ENCODE measurements at places on chromosomes 5 and 9.

DNA sequence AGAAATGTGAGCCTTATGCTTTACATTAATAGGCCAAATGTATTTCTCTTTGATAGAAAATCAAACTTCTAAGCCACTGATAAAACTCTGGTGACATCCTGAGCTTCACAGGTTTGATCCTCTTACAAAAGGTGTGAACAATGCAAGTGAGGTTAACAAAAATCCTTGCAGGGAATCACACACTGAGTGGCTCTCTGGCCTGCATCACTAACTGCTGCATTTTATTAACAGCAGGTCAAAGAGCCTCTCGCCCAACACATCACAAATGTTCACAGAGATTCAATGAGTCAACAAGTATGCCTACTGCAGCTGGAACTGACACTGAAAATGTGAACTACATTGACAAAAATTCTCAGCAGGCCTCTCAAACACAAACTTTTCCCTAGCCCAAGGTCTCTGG, 122.3 kb downstream of the SEMA5A start:
- no peak for ATAC-seq

DNA sequence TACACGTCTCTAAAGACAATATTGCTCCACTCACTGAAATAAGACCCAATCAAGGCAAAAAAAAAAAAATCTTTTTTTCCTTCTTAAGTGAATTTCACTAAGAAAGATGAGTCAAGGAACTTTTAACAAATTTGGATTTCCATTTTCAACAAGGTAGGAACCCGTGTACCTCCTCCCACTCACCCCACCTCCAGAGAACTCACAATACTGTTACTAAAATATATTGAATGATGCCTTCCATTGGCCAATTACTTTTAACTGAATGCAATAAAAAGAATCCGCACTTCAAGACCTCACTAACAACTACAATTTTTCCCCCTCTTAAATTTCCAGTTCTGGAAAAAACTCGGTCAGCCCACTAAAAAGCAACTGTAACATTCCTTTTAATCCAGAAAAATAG, 50.7 kb downstream of the FBXW11 start:
- ATAC-seq = no peak

- no peak for ATAC-seq
Measured at GRCh38 chr5:103829585-103829984, 267.0 kb upstream of the NUDT12 start.

- ATAC-seq = no peak
Measured at GRCh38 chr5:93636837-93637236, 53.8 kb downstream of the NR2F1 start.

- ATAC-seq = no peak
Measured at GRCh38 chr5:150438873-150439546, 10.5 kb downstream of the RPS14 start.

GRCh38 chr9:134400283-134400682, 74.0 kb downstream of the RXRA start:
- no peak for ATAC-seq

DNA sequence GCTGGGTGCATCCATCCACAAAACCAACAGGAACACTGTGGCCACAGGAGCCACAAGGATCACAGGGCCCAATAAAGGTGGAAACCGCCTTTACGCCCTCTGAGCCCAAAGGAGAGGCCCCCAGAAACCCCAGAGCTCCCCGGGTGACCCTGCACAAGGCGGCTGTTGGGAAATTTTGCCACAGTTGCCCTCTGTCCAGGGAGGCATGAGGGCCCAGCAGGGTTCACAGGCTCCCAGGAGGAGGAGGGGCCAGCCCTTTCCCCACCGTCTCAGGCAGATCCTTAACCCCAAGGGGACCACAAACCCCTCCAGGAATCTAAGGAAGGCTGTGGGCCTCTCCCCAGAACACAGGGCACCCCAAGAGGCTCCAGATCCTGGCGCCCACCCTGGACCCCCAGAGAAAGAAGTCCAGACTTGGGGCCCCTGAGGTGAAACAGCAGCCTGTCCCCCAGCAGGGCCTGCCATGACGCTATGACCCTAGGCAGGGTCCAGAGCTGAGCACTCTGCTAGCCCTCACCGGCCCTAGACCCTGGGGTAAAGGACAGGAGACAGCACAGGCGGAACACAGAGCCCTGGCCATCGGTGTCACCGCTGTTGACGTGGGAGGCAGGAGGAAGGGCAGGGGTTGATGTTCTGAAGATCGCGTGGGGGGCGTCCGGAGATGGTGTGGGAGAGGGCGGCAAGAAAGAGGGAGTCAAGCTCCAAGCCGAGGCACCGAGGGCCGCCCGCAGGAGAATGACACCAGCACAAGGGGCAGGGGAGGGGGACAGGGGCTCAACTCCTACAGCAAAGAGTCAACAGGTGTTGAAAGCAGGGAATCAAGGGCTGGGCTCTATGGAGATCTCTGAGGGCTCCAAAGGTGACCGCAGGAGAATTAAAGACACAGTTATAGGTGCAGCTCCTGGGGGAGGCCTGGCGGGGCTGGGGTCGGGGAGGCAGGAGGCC, 97.5 kb downstream of the VAV2 start:
- ATAC-seq = no peak

DNA sequence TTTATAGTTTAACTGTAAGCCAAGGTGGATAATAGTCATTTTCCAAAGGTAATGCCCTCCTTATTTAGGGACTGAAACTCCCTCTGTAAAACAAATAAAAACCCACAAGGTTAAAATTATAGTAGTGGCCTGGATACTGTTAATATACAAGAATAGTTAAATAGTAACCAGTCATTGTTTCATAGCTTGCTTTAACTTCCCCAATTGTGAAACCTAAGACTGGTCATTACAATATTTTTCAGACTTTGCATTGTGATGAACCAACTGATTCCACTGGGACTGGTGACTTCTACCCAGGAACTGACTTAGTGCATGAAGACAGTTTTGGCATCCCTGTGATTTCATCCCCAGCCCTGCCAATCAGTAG, 162.6 kb downstream of the SMC2 start:
- no peak for ATAC-seq

GRCh38 chr5:39660020-39660419, 235.2 kb upstream of the DAB2 start:
- ATAC-seq = no peak

DNA sequence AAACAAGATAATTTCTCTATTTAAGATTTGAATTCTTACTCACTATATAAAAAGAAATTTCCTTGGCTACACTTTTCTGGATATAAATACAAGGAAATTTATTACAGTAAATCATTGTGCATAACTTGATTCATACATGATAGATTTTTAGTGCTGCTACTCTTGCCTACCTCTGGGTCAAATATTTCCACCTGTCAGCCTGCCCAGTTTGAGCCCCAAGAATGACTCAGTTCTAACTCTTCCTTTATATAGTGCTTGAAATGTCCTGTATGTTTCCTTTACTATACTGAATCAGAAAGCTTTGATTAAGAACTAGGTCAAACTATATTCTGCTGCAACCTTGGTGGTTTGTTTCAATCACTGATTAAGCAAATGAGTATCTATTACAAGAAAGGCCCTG, 147.4 kb upstream of the FTMT start:
- no peak for ATAC-seq

Data from esophagus mucosa (tissue), 1 donor.